ENCODE measurements at places on chromosomes 4 and X.

DNA sequence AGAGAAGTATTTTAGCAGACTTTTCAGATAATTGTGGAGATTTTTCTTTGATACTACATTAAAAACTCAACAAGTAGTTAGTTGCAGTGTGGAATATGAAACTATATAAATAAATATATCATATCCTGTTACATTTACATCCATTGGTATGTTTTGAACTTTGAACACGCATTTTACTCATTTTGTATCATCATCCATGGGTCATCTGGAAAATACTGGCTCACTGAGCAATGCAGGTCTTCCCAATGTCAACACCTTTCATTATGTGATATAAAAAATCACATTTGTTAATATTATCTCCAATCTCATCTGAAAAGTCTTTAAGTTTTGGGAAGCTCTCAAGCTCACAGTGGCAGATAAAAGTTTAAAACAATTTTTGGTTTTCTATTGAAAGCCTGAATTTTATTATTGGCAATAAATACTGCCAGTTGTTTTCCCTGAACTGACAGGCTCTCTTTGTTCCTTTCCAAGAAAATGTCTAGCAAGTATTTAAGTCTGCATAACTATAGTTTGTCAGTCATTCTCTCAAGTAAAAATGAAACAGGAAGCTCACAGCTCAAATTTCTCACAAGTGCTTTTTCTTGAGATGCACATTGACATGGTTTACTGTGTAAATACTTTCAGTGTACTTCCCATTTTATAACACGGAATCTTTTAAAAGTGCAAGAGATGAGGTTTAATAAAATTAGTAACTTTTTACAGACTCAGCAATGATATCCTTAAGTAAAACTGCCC, 183.5 kb upstream of the GPC4 start:
- no peak for DNase-seq

DNA sequence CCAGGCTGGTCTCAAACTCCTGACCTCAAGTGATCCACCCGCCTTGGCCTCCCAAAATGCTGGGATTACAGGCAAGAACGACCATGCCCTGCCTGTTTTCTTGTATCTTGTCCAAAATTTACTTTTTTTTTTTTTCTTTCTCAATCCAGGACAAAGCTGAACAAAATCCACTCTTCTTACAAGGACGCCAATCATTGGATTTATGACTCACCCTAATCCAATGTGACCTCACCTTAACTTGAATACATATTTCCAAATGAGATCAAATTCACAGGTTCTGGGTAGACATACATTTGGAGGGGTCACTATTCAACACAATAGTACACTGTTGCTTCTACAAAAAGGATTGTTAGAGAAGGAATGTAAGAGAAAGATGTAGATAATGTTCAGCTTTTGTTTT, 18.0 kb upstream of the TSR2 start:
- DNase-seq = no peak

GRCh38 chr4:83569987-83570386, 34.1 kb downstream of the GPAT3 start:
- DNase-seq = no peak

DNA sequence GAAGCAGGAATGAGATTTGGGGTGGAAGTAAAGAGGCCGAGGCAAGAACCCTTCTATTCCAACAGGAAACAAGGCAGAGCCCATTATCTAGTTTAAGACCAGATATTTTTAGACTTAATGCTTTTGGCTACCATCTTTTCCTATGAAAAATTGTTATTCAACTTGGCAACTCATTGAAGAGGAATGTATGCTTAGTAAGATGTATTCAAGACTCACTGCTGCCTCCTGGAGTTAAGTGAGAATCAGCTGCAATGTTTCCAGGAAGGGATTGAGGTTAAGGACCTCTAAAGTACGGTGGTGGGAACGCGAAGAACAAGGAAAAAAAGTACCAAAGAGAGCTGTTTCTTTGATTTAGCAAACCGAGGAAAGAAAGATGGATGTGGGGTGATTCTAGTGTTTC, 89.1 kb downstream of the RAPGEF2 start:
- no peak for DNase-seq

DNA sequence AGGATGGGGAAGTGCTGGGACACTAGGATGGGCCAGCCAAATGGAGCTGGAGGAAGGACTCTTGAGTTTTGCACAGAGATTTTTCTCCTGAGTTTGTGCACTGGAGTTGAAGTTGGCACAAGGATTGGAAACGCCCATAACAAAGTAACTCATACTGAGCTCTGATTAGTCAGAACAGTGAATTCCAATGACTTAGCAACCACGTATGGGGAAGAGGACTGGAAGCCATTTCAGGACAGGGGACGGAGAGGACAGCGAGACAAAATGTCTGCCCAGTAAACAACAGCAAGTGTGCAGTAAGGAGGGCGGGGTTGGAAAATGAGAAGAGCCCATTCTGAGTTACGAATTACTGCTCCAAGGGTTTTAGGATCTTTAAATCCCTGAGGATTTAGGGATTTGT, 5.9 kb downstream of the RIPPLY1 start:
- DNase-seq = no peak

DNA sequence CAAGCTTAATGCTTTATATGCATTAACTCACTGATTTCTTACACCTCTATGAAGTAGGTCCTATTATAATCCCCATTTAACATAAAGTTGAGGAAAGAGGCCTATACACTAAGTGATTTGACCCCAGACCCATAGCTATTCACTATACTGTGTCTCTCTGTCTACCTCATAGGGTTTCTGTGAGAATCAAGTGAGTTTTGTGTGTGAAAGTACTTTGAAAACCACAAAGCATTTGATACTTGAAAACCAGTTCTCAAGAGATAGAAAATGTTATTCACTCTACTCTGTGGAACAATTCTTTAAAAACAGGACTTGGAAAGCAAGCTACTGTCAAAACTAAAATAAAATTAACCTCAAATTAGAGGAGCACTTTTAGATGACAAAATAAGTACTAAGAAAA, 35.0 kb downstream of the SHROOM3 start:
- no peak for DNase-seq

- DNase-seq = no peak
Measured at GRCh38 chrX:9071031-9071650, 37.2 kb upstream of the FAM9B start.

- DNase-seq = no peak
Measured at GRCh38 chr4:6845027-6845426, 62.5 kb downstream of the KIAA0232 start.

DNA sequence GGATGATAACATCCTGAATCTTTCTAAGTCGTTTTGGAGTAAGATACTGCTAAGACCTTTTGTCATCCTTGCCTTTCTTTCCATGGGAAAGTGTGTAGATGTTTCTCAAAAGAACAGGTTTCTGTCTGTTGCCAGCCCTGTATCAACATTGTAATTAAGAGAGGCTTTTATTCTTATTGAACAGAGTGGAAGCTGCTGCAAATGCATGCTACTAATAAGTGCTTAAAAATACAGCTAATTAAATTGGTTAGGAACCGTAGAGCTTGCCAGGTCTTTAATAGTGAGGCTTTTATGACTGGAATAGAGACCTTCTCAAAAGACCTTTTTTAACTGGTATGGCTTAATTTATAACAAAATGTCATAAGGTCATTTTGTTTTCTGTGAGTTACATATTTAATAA, 34.4 kb downstream of the INTU start:
- no peak for DNase-seq

DNA sequence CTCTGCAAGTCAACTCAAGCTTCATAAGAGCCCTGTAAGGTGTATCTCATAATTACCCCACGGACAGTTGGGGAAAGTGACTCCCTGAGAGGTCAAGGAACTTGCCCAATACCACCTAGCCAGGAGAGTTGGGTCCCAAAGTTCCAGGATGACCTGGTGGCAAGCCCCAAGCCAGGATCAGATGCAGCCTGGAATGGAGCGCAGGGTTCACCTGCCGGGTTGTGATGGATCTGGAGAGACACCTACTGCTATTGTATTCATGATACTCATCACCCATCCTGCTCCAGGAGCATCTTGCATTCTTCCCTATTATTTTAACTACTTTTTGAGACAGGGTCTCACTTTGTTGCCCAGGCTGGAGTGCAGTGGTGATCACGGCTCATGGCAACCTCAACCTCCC, 36.1 kb downstream of the ZBTB49 start:
- DNase-seq = no peak

DNA sequence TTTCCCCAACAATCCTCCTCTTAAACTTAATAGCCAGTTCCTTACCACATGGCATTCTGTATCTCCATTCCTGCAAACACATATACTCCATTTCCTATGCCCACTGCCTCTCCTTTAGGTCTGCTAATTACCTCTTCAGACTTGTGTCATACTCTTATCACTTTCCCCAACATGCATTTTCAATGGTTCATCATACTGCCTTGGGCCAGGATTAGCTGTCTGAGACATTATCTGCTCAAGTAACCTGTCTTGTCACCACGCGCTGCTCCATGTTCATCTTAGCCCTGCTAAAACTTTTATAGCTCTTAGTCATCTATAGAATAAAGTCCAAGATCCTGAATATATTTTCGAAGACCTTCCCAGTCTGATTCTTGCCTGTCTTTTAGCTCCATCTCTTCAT, 224.1 kb upstream of the GK2 start:
- DNase-seq = no peak

DNA sequence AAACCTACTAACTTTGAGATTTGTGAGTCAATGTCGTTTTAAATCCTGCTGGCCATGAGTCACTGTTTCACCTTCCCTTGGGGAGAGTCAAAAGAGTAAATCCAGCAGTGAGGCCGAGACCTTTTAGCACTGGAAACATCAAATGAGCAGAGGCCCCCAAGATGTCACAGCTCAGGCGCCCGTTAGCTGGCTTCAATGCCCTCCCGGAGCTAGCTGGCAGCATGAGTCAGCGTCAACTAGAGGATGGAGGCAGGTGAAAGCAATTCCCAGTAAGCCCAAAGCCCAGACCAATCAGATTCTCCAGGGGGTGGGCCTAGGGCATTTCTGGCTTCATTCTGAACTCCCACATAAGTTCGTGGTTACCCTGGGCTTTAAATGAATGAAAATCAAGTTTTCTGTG, 170.9 kb downstream of the CLCN4 start:
- no peak for DNase-seq

DNA sequence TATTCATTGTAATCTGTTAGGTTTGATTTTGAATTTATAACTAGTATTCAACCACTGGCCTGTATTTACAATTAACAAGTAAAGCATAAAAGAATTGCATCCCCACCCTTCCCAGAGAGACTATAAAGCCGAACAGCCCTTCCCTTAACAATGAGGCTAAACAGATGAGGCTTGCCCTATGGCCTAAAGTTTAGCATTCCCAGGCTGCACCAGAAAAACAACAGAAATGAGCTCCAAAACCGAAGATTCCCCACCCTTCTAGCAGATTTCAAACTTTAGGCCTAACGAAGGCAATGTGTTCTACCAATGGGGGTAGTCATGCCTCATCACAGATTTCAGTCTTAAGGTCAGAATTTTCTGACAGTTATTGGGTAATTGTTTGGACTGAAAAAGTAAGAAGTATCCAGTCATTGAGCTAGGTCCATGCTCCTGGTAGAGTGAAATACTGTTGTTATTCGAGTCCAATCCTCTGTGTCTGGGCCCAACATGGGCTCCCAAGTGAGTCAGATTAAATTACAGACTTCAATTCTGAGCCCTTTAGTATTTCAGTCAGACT, 197.6 kb downstream of the ANTXR2 start:
- no peak for DNase-seq

GRCh38 chrX:85882601-85883000, 164.8 kb downstream of the CHM start:
- no peak for DNase-seq

GRCh38 chrX:150529587-150529986, 38.8 kb upstream of the MTM1 start:
- no peak for DNase-seq

GRCh38 chr4:154086247-154086646, 297.4 kb upstream of the SFRP2 start:
- no peak for DNase-seq

DNA sequence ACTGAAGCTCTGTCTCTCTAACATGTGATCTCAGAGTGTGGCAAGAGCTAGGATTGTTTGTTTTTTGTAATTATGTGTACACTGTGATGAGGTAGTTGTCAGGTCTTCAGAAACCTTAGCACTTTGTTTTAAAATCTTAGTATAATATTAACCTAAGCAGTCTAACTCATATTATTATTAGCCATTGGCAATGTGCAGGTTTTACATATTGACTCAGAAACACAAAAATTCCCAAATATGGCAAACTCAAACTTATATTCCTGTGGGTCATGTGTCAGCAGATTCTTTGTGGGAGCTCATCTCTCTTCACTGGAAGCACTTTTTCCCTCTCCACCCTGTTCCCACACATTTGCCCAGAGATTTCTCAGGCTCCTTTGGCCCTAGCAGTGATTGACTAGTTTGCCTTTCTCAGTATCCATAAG, 8.2 kb upstream of the PWWP3B start:
- no peak for DNase-seq

- DNase-seq = no peak
Measured at GRCh38 chr4:51858605-51859202, 15.8 kb downstream of the DCUN1D4 start.

DNA sequence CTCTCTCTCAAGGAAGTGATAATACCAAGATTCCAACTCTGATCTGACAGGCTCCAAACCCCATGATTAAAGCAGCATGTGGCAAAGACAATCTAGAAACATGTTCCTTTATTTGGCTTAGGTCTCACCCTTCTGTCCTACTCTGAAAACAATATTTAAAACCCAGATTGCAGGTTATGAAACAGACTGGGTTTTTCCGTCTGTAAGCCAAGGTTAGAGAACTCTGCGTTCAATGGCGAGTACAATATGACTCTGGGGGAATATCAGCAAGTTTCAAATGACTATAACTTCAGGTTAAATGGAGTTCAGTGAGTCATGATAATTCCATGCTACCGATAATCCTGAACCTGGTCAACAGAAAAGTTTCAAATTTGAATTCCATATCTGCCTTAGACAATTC, 50.8 kb downstream of the ANAPC10 start:
- no peak for DNase-seq

GRCh38 chrX:23805389-23805788, 22.4 kb downstream of the SAT1 start:
- no peak for DNase-seq

DNA sequence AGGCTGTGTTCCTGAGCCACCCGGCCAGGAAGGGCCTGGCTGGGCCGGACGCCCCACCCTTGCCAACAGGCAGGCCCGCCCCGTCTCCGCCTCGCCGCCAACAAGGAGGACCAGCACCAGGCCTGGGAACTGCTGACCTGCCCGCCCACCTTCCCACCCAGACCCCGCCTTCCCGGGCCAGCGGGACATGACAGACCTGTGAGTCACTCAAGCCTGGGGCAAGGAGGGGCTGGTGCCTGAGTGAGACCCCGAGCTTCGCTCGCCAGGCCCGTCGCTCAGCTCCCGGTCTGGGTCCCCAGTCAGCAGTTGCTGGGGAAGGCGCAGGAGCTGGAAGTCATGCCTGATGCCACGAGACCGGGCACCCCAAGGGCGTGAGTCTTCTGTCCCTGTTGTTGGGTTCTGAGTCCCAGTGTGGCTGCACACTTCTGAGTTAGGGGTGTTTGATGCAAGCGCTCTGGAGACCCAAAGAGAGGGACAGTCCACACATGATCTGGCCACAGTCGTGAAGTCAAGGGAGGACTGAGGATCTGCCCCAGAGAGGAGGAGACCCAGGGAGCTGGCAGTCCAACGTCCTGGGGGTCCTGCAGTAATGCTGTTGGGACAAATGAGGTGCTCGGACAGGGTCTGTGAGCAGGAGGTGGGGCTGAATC, at the start of gene DNASE1L1:
Gene DNASE1L1 (minus strand): TSS at position 33 of the 650 bp plus-strand sequence. CDS start 3,686 bp downstream, outside the sequence.
- DNase-seq = no peak

- DNase-seq = no peak
Measured at GRCh38 chr4:175459571-175459970, 352.5 kb downstream of the GPM6A start.

Measured in stimulated activated CD8-positive, alpha-beta memory T cell treated with anti-CD3 and anti-CD28 coated beads, Interleukin-4, amount 100 ng/mL, for 4 hours (primary cell).